ENCODE measurements at places on chromosomes 3 and 15.

DNA sequence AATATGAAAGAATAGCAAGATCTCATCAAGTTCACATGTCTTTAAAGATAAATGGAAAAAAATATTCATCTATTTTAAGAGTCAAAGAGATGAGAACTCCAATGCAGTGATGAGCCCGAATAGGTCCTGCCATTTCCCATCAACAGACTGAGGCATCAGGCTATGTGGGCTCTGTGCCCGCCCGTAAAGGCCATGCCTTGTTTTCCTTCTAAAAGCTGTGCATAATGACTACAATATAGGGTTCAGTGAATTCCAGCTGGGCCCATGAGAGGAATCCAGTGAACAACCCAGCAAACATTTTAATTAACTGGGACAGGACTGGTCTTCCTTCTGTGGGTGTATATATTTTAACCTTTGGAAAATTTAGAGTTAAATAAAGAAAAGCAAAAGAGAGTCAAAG is 44.6 kb downstream of the RASGRP1 start:
- no peaks in the 10 kb centered on the region for H3K27me3 ChIP-seq
- H3K4me3 ChIP-seq, result no peak overlapping the region
- no peak for DNase-seq
- peaks cover 5% of the 10 kb centered on the region for H3K4me1 ChIP-seq

DNA sequence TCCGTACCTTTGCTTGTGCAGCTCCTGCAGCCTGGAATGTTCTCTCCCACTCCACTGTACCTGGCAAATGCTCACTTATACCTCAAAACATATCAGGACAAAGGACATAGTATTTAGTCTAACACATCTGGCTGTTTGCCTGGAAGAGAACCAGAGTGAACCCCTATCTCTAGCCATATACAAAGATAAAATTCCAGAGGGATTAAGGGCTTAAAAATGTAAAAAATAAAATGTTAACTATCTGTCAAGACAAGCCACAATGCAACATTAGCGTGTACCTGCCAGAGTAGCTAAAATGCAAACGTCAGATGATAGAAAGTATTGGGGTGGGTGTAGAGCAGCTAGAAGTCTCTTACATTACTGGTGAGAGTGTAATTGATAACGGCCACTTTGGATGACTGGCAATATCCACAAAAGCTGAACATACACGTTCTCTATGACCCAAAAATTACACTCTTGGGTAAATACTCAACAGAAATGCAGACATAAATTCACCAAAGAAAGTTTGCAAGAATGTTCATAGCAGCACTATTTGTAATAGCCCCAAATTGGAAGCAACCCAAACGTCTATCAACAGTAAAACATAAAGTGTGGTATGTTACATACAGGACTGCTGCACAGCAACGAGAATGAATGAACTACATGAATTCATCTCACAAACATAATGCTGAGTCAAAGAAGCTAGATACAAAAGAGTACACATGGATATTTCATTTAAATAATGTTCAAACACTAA is 18.2 kb upstream of the ADPGK start:
- H3K4me1 ChIP-seq, result peaks cover 8% of the 10 kb centered on the region
- H3K27me3 ChIP-seq, result peaks cover 28% of the 10 kb centered on the region

DNA sequence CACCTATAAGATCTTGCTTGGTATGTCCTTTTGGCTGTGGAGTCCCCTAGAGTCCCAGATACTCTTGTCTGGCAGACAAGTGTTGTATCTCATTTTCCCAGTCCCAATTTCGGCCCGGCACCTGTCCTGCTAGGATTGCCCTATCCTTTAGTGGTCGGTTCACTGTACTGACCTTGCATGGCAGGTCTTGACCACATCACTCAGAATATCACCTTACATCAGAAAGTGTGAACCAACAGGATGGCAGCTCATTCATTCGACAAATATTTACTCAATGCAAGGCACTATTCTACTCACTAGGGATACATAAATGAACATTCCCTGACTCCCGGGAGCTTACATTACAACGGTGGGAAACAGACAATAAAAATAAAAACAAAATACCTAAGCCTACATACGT is 5.7 kb upstream of the CCDC80 start:
- no peak for DNase-seq
- H3K4me1 ChIP-seq, result peaks cover 14% of the 10 kb centered on the region
- H3K4me3 ChIP-seq, result no peak overlapping the region
- no peaks in the 10 kb centered on the region for H3K36me3 ChIP-seq
- no peak overlapping the region for H3K27ac ChIP-seq
- peaks cover 4% of the 10 kb centered on the region for H3K27me3 ChIP-seq

DNA sequence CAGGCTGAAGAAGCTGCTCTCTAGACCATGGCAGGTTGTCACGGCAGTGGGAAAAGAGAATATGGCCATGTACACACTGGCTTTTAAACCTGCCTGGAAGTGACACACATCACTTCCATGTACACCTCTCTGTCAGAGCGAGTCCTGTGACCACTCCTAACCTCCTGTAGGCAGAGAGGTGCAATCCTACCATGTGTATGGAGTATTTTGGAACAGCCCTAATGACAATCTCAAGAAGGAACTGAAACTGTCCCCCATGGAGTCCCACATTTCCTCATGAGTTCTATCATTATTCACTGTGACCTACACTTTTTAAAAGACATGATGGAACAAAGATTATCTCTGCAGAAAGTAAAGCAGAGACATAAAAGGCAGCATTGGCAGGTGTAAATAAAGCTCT is 153.4 kb upstream of the PFN2 start:
- H3K36me3 ChIP-seq, result no peaks in the 10 kb centered on the region
- no peaks in the 10 kb centered on the region for H3K4me1 ChIP-seq
- H3K4me3 ChIP-seq, result no peak overlapping the region

DNA sequence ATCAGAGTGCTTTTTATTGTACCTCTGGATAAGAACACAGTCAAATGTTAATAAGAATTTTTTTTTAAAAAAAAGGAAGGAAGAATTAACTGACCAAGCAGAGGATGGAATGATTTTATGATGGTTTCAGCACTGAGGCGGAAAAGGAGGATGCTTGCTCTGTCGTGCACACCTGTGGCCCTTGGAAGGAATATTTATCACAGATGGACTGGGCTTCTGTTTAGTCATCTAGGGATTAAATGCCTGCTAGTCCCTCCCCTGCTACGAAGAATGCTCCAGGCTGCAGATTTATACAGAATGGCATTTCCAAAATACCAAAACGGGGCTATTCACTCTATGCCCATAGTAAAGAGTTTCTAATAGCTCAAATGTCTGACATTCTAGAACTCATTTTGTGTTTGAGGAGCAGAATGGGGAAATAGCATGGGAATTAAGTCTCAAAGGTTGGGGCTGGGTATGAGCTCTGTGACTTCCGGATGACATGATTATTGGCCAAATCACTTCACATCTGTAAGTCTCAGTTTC is 92.8 kb upstream of the BCL6 start:
- H3K27me3 ChIP-seq, result peaks cover 8% of the 10 kb centered on the region
- DNase-seq, result no peak
- no peaks in the 10 kb centered on the region for H3K36me3 ChIP-seq
- H3K4me3 ChIP-seq, result no peak overlapping the region
- H3K27ac ChIP-seq, result no peak overlapping the region
- no peaks in the 10 kb centered on the region for H3K4me1 ChIP-seq

Data from activated B cell treated with CpG ODN at 0.5 μM for 24 hours (primary cell).